ENCODE measurements at places on chromosomes 1 and 21.

DNA sequence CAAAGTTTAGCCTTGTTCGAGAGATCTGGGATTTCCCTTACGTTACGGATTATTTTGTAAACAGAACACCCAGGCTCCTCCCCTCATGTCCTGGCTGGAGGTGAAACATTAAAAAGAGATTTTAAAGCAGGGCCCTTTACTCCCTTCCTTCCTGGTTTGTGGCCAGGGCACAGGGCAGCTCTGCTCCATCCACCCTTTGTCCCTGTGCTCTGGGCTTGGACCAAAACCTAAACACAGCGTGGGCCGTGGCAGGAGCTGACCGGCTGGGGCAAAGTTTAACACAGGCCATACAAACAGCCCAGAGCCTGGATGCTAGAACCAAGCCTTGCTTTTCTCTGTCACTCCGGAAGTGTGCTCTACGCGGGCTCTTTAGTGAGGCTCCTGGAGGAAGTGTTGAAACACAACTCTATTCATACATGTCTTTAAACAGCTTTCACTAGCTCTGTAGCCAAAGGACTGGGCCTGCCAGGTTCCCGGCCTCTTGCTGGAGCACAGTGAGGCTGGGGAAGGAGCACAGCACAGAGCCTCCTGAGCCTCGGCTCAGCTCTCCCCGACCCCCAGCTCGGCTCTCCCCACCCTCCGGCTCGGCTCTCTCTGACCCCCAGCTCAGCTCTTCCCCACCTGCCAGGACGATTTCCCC, 84.7 kb downstream of the PDE9A start:
- no peak for DNase-seq

DNA sequence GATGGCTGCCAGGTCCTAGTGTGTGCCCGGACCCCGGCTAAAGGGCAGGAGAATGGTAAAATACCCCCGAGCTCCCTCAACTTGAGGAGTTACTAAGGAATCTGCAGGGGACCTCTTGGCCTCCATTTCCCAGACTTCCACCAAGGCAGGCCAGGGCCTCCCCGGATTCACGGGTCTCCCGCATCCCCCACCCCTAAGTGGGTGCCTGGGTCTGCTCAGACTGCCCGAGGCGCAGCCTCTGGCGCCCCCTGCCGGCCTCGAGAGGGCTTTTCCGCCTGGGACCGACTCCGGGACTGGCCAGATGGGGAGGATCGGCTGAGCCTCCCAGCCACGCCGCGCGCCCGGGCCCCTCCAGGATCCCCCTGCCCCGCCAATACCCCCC, 1.7 kb downstream of the PLEKHG5 start:
- DNase-seq, result no peak

- no peak for DNase-seq
Observed at GRCh38 chr1:20660363-20660762, 806 bp downstream of the DDOST start.

- no peak for DNase-seq
Observed at GRCh38 chr21:27047283-27047657, 80.4 kb upstream of the ADAMTS5 start.

DNA sequence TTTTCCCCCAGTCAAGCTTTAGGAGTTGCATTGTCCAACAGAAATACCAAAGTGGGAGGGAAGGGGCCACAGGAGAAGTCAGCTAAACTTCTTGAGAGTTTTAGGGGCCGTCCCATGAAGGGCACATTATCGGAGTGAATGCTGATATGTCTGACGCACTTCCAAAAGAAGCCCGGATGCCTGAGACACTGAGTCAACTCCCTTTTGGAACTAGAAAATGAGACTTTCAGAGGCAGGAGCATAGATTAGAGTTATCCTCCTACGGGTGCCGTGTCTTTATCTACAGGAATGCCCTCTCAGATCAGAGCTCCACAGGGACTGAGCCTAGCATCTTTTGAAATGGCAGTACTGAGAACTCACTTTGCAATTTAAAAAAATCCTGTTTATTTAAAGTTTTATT, 13.1 kb downstream of the ACTN2 start:
- DNase-seq, result no peak

All from vagina (tissue), 2 donors.